ENCODE measurements at places on chromosomes 1 and 21. TPM values are rescaled to one million over a fixed set of nuclear protein-coding genes. Genes with fewer than 3 reads are reported as not detected.

The PROK1 gene
- total RNA-seq = 0.95 TPM

DNA sequence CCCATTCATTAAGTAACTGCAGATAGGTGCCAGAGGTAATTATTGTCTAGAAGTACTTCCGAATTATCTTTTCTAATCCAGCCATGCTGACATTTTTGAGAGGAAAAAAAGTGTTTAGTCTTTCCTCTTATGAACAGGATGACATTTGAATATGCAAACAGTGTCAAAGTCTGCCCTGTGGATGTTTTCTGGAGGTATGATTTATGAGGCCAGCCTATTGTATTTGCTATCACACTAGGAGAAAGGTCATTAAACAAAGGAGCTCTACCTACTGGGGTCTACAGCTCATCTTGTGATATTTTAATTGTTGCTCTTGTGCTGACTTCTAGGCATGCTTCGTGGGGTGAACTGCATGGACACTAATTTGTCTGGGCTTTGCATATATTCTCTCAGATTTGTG, 559.7 kb upstream of the CAMK1G start:
- DNase-seq = no peak

DNA sequence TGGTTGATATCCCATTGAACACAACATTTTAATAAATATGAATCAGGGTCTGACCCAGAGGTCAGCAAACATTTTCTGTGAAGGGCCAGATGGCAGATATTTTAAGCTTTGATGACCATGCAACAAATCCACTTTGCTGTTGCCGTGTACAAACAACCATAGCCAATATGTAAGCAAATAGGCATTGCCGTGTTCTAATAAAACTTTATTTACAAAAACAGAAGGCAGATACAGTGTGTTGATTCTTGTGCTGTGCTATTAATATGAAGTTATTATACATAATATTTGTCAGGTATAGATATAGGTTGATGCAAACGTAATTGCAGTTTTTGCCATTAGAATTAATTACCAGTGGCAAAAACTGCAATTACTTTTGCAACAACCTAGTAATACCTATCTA, 8.8 kb upstream of the XCL1 start:
- no peak for DNase-seq

- DNase-seq = no peak
These were observed 181.1 kb downstream of the RASAL2 start for GRCh38 chr1:178275049-178275448.

DNA sequence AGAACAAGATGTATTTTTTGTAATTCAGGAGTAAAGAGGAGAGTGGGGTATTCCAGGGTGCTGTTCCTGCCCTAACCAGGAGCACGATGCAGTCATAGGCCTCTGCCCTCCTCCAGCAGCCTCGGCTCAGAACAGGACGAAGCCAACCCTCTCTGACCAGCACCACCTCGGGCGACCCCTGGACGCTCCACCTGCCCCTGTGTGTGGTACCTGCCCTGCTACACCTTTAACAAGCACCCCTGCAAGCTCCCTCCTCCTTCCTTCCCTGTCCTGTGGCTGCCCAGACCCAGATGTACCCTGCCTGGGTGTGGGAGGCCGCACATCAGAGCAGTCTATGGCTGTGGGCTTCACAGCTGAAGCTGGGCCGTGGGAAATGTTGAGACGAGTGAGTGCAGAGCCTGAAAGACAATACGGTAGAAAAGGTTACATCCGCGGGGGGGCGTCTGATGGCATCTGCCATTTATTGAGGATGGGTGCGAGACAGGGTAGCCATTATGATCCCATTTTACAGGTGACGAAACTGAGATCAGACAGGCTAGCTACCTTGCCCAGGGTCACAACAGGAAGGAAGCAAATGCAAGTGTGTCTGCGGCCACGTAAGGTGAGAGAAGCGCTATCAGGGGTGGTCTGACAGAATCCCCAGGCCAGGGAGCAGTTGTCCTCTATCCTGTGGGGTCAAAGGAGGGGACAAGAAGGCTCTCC, 4.6 kb downstream of the ERG start:
- DNase-seq = no peak

- DNase-seq = no peak
These were observed 22.2 kb upstream of the EIF4G3 start for GRCh38 chr1:21198929-21199328.

GRCh38 chr1:38693759-38694158, 165.8 kb downstream of the RRAGC start:
- no peak for DNase-seq

The ASB17 gene
- not detected for total RNA-seq

The TNNT2 gene
- 37.1 TPM for total RNA-seq

The CASQ2 gene
- 0.24 TPM for total RNA-seq

- DNase-seq = no peak
These were observed 720 bp upstream of the F3 start for GRCh38 chr1:94542088-94542870.

- no peak for DNase-seq
These were observed 7.6 kb downstream of the SLC19A2 start for GRCh38 chr1:169478094-169478672.

The RHEX gene
- total RNA-seq = not detected

The C1orf21 gene
- 34.7 TPM for total RNA-seq

DNA sequence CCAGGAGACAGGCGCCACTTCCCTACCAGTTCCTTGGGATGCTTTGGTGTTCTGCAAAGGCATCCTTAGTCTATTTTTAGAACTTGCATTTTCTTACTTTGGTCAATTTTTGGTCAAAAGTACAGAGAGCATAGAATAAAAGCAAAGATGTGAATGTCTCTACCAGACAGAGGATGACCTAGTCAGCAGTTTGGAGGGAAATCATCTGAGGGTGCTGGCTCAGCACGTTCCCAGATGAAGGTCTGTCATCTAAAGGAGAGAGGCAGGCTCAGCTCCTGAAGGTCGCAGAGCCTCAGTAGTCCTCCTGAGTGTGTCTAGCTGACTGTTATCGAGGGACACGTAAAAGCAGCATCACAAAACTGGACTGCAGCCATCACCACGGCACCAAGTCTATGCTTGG, 15.3 kb downstream of the CHRNB2 start:
- DNase-seq = no peak

The HORMAD1 gene
- total RNA-seq = not detected

GRCh38 chr1:198939956-198940355, 301.1 kb downstream of the PTPRC start:
- no peak for DNase-seq

The TAS1R1 gene
- total RNA-seq = not detected

The CHIA gene
- not detected for total RNA-seq

GRCh38 chr21:29151931-29152330, 21.5 kb downstream of the MAP3K7CL start:
- no peak for DNase-seq

The SERTAD4 gene
- total RNA-seq = 8.2 TPM

DNA sequence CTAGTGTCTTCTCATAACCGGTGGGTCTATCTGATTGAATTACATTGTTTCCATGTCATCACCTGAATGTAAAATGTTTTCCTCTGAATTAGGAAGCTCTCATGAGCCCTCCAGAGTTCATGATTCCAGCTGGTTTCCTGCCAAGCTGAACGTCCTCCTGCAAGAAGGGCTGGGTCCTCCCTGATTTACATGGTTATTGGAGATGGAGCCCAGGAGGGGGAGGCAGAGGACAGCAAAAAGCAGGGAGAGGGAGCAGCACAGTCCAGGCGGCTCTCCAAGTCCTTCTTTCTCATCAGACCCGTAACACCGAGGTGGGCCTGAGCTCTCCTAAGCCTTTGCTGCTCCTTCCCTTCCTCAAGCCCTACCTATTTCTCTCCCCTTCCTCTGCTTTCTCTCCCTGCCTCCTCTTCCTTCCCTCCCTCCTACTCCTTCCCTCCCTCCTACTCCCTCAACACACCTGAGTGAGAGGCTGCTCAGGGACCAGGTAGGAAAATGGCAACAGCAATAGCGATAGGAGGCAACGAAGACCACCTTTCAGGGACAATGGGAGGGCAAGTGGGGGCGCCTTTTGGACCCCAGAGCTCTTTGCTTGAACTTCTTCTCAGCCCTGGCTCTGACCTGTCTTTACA, 265.9 kb downstream of the PRDM2 start:
- peak; percentile 30 for DNase-seq

DNA sequence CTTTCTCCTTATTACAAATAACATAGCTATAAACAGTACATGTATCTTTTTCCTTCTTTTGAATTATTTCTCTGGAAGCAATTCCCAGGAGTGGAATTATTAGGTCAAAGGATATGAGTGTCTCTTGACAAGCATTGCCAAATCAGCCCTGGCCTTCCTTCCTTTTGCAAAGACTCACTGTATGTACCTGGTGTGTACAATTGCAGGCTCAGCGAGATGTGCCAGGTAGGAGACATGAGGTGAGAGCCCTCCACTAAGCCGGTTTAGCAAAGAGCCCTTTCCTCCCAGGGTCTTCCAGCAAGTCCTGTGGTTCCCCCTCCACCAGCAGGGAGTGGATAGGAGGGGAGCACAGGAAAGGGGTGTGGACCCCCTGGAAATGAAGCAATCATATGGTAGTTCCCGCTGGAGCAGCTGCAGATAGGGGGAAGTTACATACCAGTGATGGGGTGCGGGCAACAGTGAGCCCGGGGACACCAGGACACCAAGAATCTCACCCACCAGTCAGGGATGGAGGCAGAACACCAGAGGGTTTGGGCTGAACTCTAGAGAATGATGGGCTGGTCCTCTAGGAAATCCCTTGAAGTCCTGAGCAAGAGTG, 18.3 kb downstream of the RCSD1 start:
- DNase-seq = no peak

The COL9A2 gene
- 49.9 TPM for total RNA-seq

The OR10T2 gene
- not detected for total RNA-seq

DNA sequence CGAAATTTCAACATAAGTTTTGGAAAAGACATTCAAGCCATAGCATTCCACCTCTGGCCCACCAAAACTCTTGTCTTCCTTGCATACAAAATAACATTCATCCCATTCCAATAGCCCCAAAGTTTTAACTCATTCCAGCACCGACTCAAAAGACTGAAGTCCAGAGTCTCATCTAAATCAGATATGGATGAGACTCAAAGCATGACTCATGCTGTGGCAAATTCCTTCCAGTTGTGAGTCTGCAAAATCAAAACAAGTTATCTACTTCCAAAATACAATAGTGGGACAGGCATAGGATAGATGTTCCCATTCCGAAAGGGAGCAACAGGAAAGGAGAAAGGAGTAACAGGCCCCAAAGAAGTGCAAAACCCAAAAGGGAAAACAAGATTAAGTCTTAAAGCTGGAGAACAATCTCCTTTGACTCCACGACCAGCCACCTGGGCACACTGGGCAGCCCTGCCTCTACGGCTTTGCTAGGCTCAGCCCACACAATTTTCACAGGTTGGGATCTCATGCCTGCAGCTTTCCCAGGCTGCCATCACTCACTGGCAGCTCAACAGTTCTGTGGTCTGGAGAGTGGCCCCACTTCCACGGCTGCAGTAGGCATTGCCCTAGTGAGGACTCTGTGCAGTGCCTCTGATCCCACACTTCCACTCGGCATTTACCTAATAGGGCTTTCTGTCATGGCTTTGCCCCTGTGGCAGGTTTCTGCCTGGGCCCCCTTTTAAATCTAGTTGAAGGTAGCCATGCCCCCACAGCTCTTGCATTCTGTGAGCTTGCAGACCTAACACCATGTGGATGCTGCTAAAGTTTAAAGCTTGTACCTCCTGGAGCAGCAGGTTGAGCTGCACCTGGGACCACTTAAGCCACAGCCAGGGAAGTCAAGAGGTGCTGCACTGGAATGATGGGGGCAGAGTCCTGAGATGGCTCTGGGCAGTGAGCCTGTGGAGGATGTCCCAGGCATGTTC, 51.0 kb downstream of the RUNX3 start:
- DNase-seq = no peak

DNA sequence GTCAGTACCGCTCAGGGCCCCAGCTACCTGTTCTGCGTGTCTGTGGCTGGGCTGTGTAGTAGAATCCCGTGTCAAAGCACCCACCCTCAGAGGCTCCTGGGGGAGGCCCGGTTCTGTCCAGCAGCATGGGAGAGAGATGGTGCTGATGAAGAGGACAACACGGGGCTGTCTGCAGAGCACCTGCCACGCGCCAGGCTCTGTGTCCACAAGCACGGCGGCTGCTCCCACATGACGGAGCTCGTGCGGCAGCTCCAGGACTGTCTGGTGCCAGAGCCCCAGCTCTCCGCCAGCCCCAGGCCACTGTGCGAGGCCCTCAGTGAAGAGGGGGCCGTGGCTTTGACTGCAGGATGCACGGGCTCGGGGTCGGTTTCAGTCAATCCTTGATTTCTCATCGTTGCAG, 42.0 kb upstream of the TSPEAR start:
- DNase-seq = peak; percentile 14

The CLIC6 gene
- 1.7 TPM for total RNA-seq

Data from mesothelial cell of epicardium (in vitro differentiated cells).